ENCODE measurements at places on chromosomes 6 and 20.

DNA sequence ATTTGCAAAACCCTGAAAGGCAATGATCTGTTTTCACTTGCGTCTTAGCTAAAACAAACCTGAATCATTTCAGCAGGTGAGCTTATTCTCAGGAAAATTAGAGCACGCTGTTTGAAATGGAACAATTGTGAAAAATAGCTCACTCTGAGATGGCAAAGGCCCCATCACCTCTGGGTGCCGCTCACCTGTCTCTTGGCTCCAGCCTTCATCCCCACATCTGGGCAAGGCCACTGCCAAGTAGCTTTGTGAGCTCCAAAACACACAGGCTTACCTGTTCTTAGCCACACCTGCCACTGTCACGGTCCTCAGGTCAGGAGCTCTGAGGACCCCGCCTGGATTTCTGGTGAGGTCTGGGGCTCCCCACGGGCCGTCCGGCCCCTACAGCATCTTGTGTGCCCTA lies 66.7 kb downstream of the SMOC2 start:
- DNase-seq, result no peak

GRCh38 chr6:45667766-45668165 lies 290.0 kb upstream of the SUPT3H start:
- no peak for DNase-seq

DNA sequence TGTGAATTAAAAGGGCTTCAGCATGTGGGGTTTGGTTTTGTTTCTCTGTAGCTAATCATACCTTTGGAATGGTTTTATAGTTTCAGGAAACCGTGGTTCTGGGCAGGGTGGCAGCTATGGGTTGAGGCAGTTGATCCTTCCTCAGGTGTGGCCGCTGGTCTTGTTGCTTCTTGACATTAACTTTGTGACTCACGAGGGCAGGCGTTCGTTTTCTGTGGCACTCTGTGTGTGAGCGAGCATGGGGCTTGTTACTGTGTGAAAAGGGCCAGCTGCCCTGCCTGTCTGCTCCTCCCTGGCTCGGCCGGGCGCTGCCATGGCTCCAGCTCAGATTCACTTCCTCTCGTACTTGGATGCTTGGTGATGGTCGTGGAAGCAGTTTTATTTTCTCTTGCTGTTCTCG lies 16.2 kb downstream of the DNAJC5 start:
- no peak for DNase-seq

DNA sequence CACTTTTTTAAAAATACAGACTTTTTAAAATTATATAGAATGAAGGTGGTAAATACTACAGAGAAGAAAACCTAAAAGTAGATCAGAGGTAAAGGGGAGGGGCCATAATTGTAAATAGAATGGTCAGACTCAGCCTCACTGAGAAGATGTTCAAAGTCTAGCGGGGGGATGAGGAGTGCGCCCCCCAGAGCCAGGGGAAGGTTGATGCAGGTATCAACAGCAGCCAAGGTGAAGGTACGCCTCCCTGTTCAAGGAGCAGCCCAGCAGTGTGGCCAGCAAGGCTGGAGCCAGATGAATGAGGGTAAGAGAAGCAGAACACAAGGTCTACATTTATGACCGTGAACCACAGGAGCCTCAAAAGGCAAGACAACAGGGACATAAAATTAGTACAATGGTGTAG lies 204.1 kb downstream of the PTPRT start:
- no peak for DNase-seq

GRCh38 chr6:17851720-17852161 lies 135.7 kb downstream of the KIF13A start:
- no peak for DNase-seq

- DNase-seq, result no peak
Measured at GRCh38 chr6:134328792-134329191, 10.9 kb upstream of the SGK1 start.

GRCh38 chr6:112434896-112435435 lies 87.8 kb downstream of the RFPL4B start:
- DNase-seq, result no peak

GRCh38 chr6:108868647-108869046 lies 20.4 kb downstream of the ARMC2 start:
- no peak for DNase-seq

DNA sequence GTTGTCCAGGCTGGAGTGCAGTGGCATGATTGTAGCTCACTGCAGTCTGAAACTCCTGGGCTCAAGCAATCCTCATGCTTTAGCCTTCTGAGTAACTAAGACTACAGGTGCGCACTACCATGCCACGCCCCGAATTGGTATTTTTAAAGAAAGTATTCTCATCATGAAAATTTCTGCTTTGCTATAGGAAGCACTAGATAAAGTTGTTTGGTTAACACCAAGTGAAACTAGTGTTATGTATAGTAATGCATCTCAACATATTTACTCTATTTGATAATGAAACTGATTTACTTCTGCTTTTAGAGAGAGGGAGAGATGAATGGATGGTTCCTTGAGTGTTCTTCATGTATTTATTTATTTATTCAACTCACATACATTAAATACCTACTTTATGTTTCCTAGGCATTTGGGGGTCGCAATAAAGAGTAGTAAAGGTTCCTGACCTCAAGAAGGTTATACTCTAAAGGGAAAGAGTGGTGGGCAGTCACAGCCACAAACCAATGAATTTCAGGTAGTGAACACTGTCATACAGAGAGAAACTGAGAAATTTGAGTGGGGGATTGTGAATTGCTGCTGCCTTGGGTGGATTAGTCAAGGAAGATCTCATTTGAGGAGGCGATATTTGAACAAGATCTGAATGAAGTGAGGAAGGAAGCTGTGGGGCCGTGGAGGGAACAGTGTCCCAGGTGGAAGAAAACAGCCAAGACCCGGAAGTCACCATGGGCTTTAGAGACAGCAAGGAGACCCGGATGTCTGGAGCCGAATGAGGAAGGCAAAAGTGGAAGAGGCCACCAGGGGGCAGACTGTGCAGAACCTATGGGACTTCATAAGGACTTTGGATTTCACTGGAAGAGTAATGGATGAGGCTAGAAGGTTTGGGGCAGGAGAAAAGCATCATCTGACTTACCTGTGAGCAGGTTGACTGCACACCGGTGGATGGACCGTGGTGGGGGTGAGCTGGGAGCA lies 185.6 kb downstream of the TSHZ2 start:
- peak; percentile 66 for DNase-seq

DNA sequence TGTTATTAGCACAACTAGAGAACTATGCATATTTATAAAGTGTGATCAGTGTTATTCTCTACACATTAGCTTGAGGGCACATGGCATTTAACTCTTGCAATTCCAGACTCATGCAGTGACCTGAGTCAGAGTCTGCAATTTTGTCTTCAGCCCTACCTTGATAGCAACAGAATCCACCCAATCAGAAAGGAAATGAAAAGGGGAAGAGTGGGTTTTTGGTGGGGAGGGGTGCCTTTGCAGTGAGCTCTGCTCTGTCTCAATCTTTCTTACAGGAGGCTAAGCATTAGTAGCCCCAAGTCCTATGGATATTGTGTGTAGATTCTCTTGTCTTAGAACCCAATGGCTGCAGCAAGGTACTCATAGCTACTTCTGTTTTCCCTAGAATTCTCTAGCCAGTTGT lies 489.2 kb downstream of the DHX35 start:
- no peak for DNase-seq

DNA sequence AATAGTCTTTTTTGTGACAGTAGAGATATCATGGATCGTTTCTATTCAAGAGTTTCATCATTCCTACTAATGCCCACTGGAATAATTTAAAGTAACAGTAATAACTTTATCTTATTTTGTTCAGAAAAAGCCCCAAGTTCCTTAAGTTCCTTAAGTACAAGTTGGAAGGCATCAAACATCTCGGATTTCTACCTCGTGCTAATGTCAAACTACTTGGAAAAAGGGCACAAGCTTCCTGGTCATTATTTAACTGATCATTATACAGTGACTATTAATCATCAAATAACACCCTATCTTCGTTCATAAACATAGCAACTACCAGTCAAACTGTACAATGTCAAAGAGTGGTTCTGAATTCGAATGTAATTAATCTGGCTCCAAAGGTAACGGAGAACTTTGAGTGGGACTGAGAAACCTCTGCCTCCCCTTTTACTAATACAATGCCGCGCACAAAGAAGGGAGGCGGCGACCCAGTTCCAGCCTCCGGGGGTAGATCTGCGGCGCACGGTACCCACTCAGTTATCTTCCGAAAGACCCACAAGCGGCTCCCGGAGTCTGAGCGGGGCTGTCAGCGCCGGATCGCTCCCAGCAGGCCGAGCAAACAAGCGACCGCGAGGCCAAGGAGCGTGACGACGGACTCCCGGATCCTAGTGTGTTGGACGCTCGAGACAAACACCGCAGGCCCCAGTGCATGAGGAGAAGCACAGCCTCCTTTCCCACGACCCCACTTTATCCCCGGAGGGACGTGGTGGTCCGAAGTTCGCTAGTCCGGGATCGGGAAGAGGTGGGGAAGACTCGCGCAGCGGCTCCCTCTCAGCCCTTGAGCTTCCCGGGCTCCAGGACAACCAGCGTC lies 716 bp downstream of the SHPRH start:
- DNase-seq, result peak; percentile 65

DNA sequence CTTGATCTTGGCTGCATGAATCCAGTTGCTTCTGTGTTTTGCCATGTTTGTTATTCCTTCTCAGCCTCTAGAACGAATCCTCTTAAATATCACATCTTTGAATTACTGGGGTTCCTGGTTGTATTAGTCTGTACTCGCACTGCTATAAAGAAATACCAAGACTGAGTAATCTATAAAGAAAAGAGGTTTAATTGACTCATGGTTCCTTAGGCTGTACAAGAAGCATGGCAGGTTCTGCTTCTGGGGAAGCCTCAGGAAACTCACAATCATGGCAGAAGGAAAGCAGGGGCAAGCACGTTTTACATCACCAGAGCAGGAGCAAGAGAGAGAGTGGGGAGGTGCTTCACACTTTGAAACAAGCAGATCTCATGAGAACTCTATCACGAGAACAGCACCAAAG lies 18.0 kb upstream of the BFSP1 start:
- DNase-seq, result no peak

DNA sequence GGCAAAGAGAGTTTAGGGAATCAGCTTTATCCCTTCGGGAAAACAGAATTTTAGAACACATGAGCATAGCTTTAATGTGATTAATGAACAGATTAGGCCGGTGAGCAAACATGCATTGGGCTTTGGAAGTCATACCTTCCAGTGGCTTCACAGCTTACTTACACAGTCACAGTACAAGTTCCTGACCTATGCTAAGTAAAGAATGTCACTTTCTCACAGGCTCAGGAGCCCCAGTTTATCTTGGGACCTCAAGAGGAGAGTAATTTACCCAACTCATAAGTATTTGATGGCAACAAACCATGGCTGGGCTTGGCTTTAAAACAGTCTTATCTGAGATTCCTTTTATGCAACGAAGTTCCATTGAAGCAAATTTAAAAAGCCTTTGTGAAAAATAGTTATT lies 195.9 kb downstream of the AKAP7 start:
- no peak for DNase-seq

DNA sequence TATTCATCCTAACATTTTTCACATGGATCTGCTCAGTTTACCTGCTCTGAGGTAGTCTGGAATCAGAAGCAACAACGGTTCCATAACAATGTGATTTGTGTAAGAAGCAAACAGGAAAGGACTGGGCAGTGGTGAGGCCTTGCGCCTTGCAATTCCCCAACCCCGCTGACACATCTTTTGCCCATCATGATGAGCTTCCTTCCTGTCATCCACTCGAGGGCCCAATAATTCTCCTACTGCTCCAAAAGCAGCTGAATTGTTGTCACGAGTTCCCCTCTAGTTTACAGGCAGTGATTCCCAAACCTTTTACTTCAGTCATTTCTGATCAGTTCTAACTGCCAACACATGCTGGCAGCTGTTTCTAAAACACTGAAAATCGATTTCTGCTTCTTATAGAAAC lies 22.9 kb downstream of the STX7 start:
- no peak for DNase-seq

- no peak for DNase-seq
Measured at GRCh38 chr6:166656230-166657151, 29.4 kb upstream of the RPS6KA2 start.

DNA sequence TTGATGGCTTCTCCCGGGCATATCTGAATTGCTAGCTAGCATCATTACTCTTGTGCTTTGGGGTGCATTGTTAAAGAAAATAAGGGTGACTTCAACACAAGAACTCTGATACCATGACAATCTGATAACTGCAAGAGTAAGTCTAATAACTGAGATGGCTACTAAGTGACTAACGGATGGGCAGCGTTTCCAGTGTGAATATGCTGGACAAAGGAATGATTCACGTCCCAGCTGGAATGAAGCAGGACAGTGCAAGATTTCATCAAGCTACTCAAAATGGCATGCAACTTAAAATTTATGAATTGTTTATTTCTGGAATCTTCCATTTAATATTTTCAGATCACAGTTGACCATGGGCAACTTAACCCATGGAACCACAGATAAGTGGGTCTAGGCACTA lies 31.7 kb downstream of the MOXD1 start:
- DNase-seq, result no peak

DNA sequence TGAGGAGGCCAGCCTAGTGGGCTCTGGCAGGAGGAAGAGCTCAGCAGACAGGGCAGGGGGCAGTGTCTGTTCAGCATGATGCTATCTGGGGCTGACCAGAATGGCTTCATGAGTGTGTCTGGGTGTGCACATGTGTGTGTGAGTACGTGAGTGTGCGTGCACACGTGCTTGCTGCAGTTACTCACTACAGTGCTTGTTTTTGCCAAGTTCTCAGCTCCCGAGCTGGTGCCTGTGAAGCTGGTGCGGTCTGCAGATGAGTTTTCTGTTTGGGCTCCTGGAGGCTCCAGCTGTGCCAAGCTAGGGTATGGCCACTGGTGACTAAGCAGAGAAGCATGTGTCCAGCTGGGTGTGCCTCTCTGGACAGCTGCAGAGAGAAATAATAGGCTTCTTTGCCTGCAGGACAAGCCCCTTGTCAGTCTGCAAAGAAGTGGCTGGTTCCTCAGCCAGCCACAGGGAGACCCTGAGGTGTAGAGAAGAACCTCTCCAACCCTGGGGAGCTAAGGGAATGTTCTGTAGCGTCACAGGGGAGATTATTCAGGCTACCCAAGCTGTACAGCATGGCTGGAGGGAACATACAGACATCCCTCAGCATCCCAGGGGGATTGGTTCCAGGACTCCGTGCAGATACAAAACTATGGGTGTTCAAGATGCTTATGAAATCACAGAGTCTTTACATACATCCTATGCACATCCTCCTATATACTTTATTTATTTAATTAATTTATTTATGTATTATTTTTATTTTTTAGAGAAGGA lies 40.2 kb upstream of the FAM50B start:
- no peak for DNase-seq

DNA sequence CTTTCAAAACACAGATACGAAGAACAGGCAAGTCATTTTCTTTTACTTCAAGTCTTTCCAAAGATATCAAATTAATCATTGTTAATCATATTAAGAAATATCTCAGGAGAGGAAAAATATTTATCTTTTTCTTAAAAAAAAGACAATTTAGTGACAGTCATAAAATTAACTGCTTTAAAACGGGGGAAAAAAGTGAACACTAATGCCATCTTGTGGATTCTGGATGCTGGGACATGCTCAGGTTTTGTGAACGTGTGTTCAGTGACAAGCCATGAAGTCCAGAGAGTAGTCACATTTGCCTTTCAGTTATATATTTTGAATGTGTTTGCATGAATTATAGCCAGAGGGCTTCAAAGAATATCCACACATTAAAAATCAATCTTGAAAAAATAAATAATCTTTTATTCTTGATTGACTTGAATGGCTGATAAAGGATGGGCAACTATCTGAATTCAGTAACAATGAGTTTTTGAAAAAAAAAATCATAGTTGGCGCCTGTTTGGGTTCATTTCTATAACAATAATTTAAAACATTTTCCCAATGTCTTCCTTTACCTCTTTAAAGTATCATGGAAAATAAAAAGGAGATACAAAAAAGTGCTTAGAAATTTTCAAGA lies 74.7 kb upstream of the NOX3 start:
- DNase-seq, result peak; percentile 23

- no peak for DNase-seq
Measured at GRCh38 chr6:19664050-19664449, 173.1 kb upstream of the ID4 start.

- DNase-seq, result no peak
Measured at GRCh38 chr20:34322267-34323105, 19.3 kb upstream of the AHCY start.

All from germinal center (tissue), 1 donor.